ENCODE measurements at places on chromosomes 3 and 15.
A peak's percentile ranks its signal among the peaks of the same experiment; 100 is the strongest.

GRCh38 chr3:157160658-157161424 is 894 bp upstream of the CCNL1 start:
- peak; percentile 71 for DNase-seq

- DNase-seq = no peak
Observed at GRCh38 chr3:160368804-160369203, 30.2 kb downstream of the IFT80 start.

DNA sequence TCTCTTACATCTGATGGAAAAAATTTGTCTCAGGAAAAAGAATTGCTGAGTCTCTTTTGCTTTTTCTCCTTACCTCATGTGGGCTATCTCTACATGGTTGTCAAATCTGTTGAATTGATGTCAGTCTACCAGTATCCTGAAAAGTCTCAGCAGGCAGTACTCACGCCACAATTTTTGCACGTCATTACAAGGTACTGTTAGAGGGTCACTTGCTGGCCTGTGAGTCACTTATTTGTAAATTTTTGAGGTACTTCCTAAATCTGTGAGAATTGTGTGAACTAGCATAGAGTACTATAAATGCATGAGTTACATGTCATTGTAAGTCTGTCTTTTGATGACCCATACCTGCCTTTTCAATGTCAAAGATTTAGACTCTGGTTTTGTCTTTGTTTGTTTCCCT is 15.9 kb downstream of the HPS3 start:
- no peak for DNase-seq

- DNase-seq = no peak
Observed at GRCh38 chr3:69063636-69064035, 11.5 kb upstream of the TMF1 start.

GRCh38 chr3:127454051-127454450 is 136.5 kb downstream of the TPRA1 start:
- no peak for DNase-seq

DNA sequence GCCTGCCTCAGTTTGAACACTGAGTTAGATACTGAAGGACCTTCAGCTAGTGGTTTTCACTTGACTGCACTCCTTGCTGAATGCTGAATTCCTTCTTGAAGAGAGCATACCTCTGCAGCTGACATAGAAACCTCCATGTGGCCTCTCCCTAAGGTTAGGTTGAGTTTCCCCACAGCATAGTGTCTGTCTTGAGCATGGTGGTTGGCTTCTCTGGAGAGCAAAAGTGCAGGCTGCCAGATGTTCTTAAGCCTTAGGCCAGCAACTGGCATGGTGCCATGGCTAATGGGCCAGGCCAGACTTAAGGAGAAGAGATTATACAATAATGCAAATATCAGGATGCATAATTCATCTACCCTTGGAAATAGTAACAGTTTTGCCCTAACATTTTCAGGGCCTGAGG is 545.6 kb upstream of the ZNF385D start:
- DNase-seq = no peak

DNA sequence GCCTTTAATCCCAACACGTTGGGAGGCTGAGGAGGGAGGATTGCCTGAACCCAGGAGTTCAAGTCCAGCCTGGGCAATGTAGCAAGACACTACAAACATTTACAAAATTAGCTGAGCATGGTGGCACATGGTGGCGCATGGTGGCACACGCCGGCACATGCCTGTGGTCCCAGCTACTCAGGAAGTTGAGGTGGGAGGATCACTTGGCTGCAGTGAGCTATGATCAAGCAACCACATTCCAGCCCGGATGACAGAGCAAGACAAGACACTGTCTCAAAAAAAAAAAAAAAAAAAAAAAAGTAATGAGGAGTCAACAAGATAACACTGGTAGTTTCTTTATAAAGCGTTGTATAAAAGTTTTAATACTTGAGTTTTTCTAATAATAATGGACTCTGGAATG is 10.1 kb downstream of the FEZF2 start:
- DNase-seq = no peak

GRCh38 chr15:91302588-91303439 is 202.8 kb downstream of the SV2B start:
- DNase-seq = no peak

DNA sequence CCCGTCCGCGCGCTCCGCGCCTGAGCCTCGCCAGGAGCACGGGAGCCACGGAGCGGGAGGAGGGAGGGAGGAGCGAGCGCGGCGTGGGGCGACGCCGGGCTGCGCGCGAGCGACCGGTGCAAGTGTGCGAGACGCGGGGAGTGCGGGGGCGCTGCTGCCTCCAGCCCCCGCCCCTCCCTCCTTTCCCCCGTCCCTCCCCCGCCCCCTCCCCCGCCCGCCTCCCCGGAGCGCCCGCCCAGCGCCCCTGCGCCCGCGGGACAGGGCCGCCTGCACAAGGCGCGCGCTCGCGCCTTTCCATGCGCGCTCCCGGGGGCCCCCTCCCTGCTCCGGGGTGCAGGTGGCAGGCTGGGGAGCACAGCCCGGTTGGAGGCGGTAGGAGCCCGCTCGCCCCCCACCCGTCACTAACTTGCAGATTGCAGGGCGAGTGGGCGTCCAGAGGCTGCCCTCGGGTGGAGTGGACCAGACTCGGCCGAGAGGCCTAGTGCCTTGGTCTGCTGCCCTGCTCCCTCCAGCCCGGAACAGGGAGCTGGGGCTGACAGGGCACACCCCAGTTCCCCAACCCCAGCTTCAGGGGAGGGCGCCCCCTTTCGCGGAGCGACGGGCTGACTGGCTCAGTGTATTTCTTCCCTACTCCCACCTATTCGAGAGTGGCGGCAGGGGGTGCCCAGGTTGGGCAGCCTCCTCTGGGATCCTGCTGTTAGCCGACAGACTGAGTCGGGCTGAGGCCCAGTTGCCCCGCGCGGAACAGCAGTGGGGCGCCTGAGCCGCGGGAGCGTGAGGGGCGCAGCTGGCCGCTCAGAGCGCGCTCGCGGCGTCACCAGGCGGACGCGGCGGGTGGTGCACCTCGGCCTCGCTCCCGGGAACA is at the start of gene WNT7A:
Gene WNT7A, minus strand, starts transcription at position 126 of the 865 bp plus-strand sequence. CDS start 255 bp downstream, outside the sequence.
- peak; percentile 69 for DNase-seq

GRCh38 chr3:63022114-63022513 is 146.9 kb upstream of the CADPS start:
- no peak for DNase-seq

- no peak for DNase-seq
Observed at GRCh38 chr15:68031404-68031803, 22.7 kb upstream of the PIAS1 start.

- no peak for DNase-seq
Observed at GRCh38 chr3:145801696-145802095, 359.3 kb downstream of the PLOD2 start.

GRCh38 chr3:45807681-45808540 is 11.6 kb upstream of the SLC6A20 start:
- DNase-seq = no peak

DNA sequence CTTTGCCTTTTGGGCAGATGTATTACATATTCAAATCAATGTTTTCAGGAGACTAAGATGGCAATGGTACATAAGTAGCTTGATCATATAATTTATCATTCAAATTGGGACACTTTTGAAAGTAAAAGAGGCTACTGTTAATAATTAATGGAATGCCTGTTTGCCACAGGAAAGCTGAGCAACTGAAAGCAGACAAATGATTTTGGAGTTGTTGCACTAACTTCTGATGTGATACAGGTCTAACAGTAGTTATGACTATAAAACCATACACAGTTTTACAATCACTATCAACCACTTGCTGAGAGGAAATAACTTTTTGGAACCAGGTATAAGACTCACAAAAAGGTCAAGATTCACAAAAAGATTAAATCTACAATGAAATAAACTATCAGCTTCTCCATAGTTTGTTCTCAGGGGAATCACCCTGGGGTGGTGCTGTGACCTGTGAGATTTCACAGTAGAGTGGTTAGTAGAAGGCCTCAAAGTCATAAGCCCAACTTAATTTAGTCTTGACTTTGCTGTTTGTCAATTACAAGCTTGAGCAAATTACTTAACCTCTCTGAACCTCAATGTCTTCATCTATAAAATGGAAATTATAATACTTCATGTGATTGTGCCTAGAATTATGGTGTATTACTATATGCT is 42.7 kb downstream of the HHLA2 start:
- no peak for DNase-seq

GRCh38 chr3:107271787-107272387 is 105.4 kb upstream of the CCDC54 start:
- no peak for DNase-seq

DNA sequence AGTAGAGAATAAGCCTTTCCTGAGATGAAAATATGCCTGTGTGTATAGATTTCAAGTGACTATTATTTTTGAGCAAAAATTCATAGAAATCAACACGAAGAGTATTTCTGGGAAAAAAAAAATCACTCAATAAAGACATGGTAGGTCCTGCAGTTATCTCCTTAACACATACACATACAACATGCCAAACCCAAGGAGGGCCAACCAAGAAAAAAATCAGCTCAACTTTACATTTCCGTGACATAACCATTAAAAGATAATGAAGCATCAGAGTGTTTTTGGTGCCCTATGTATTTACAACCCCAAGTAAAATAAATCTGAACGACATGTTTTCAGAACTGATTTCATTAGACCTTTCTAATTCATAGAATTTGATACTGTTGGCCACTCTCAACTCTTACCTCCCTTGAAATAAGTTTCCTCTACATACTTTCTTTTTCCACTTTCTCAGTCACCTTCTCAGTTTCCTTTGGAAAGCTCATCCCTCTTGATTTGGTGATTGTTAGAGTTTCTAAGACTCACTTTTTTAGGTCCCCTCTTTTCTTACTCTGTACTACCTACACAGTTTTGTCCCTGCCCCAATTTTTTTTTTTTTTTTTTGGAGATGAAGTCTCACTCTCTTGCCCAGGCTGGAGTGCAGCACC is 162.3 kb downstream of the TBL1XR1 start:
- no peak for DNase-seq

DNA sequence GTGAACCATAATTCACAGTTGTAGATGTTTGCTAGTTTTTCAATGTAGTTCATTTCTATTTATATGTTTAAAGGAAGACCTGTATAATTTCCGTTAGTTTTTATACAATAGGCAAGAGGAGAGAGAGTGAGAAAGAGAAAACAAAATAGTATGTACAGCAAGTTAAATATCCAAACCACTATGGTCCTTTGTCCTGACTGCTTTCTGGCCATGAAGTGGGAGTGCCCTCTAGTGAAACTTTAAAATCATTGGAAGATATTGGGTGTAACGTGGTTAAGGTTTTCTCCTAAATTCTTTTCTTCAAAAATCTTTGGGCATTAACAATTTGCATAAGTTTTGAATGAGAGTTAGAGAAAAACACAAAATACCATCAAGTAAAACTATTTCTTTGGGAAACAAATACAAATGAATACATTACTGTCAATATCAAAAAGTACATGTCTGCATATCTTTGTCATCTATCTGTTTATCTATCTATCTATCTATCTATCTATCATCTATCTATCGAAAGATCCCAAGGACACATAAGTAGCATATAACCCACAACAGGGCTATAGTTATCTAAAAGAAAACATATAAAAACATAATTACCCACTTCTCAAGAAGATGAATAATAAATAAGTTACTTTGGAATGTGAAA is 534.6 kb upstream of the ATP11B start:
- no peak for DNase-seq

DNA sequence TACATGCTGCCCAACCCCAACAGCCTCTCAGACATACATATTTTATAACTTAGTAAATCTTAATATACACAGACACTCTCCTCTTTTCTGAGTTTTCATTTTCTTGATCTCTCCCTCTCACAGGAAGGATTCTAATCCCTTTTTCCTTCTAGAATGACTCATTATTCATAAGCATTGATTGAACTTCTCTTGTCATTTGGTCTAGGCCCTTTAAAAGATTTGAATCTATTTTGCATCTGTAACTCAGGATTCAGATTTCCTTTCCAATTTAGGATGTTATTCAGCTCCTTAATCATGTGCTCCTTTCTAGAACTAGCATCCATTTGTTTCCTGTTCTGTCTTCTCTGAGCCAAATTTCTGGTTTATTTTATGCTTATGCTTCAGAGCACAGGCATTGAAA is 624.5 kb upstream of the SGO1 start:
- no peak for DNase-seq

DNA sequence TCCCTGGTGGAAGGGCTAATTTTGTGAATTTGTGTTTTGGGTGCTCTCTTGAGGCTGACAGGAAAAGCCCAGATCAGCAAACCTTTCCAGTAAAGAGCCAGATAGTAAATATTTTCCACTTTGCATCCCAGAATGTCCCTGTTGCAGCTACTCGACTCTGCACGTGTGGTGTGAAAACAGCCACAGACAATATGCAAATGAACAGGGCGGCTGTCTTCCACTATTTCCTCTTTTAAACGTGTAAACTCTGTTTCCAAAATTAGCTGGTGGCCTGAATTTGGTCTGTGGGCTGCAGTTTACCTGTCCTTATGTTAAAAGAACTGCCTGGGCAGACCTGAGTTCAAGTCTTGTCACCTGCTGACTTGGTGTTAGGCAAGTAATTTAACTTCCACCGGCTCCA is 202.7 kb downstream of the EDEM1 start:
- no peak for DNase-seq

DNA sequence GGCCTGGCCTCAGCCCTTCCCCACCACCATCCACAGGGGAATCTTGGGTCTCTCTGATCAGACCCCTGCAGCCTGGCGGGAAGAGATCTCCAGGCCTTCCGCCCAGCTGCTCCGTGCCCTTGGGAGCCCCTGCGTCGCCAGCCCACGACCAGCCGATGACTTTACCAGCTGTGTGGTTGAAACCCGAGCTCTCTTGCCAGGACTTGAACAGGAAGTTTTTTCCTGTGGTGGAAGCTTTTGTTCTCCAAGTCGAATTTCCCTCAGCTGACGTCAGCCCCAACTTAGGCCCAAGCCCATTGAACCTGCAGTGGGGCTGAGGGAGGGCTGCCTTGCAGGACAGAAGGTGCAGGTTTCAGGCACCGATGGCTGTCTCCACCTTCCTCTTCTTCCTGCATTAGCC is 51.7 kb upstream of the SMAD3 start:
- DNase-seq = no peak

DNA sequence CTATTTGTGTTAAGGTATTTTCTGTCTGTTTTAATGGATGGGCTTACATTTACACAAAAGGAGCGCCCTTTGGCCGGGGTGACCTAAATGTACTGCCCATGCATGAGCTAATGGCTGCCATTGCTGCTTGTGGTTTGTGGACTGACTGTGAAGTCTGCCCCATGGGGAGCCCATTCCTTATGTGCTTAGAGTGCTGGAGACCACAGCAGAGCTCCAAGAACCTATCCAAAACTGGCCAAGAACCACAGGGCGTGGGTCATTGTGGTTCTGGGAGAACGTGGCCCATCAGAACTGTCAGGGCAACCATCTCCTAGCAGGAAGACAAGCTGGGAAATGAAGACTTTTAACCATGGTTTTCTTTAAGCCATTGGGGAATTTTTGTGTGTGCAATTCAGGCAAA is 105.3 kb downstream of the CHDH start:
- DNase-seq = no peak

DNA sequence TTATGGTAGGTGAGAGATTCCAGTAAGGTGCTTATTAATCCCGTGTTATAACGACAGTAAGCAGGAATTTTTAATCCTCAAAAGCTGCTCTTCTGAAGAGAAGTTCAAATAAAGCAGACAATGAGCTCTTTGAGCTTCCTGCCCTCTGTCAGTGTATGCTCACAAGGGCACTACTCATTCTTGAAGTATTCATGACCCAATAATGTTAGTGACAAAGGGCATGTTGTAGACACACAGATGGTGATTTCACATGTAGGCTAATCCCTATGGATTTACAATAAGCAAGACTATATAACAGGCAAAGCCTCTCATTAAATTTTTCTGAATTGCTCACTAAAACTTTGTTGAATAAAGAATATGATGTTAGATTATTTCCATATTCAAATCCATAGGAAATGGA is 578.6 kb downstream of the RSL24D1 start:
- no peak for DNase-seq

All from activated CD4-positive, alpha-beta T cell treated with anti-CD3 and anti-CD28 coated beads, Interleukin-2, amount 50 U/mL, for 48 hours (primary cell).